A549 treated with Mapracorat at 1 μM for 4 hours (cell line): ENCODE measurements at places on chromosomes 2 and 18. TPM values are rescaled to one million over a fixed set of nuclear protein-coding genes. Genes with fewer than 3 reads are reported as not detected.

The SNRNP27 gene
- total RNA-seq: 49.0 to 71.4 TPM (median 52.4 TPM) in 5 replicates

The NHEJ1 gene
- total RNA-seq: 15.0 to 17.9 TPM (median 17.1 TPM) in 5 replicates

The NT5C1B gene
- total RNA-seq: not detected in 5 replicates

The EPG5 gene
- total RNA-seq: 3.3 to 4.1 TPM (median 3.8 TPM) in 5 replicates

The CCDC88A gene
- total RNA-seq: 21.0 to 24.6 TPM (median 23.3 TPM) in 5 replicates

The ZNF396 gene
- 0.56 to 1.4 TPM (median 0.82 TPM) in 5 replicates for total RNA-seq

The DES gene
- total RNA-seq: 0.07 to 0.39 TPM (median 0.24 TPM) in 5 replicates

The CHST10 gene
- total RNA-seq: 13.3 to 15.5 TPM (median 14.9 TPM) in 5 replicates

The SRD5A2 gene
- total RNA-seq: 0.03 to 0.04 TPM (median 0.03 TPM) in 3 of 5 replicates, not detected in the others

The ALPI gene
- not detected in 5 replicates for total RNA-seq

The AAMP gene
- 120 to 174 TPM (median 126 TPM) in 5 replicates for total RNA-seq

The ACMSD gene
- total RNA-seq: not detected in 5 replicates

The PUM2 gene
- total RNA-seq: 34.1 to 46.7 TPM (median 43.4 TPM) in 5 replicates

The CRYGC gene
- not detected in 5 replicates for total RNA-seq

The INHA gene
- 0.08 to 0.65 TPM (median 0.39 TPM) in 5 replicates for total RNA-seq

The ZFP36L2 gene
- 25.7 to 39.9 TPM (median 34.5 TPM) in 5 replicates for total RNA-seq

The KIAA2012 gene
- not detected in 5 replicates for total RNA-seq

The CYRIA gene
- total RNA-seq: 0.15 to 0.86 TPM (median 0.28 TPM) in 5 replicates

The NFATC1 gene
- 4.5 to 7.1 TPM (median 6.1 TPM) in 5 replicates for total RNA-seq

The UNC50 gene
- 42.7 to 44.7 TPM (median 44.1 TPM) in 5 replicates for total RNA-seq

The PLB1 gene
- total RNA-seq: 1.5 to 2.4 TPM (median 1.8 TPM) in 5 replicates
